LHCN-M2 (cell line): ENCODE measurements at places on chromosomes 6 and 20. TPM values are rescaled to one million over a fixed set of nuclear protein-coding genes. Genes with fewer than 3 reads are reported as not detected.

Gene TXNDC5
- total RNA-seq, result 240 and 292 TPM in 2 replicates

DNA sequence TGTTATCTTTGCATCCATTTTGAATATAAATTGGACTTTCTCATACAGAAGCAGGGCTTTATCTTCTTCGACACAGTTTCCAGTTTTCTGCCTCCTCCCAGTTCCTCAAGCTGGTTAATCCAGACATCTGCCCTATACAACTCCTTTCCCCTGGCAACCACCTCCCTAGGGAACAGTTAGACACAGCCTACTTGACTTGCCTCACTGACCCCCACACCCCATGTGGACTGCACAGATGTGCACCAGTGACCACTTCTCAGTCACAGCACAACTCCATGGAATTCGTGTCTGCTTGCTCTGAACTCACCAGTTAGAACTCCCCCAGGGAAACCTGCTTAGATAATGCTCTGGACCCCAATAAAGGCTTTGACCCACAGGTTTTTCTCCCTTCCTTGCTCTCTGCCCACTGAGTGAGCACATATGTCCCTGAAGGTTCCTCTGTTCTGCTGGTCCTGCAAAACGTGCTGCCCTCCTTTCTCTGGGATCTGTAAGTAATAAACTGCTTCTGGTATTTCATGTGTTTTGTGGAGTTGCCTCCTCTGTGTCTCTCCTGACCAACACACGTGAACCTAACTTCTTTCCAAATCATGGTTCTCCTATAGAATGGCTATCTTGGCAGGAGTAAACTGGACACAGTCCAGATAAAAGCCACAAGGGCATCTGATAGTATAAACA is 351.2 kb downstream of the CD83 start:
- DNase-seq, result peak; percentile 32

GRCh38 chr6:99178168-99178567 is 171.3 kb downstream of the FAXC start:
- no peak for DNase-seq

- no peak for DNase-seq
Observed at GRCh38 chr6:7924867-7925266, 14.3 kb upstream of the TXNDC5 start.

- no peak for DNase-seq
Observed at GRCh38 chr20:60334911-60335310, 376.7 kb downstream of the CDH26 start.

GRCh38 chr20:37071481-37071911 is 24.3 kb downstream of the RBL1 start:
- no peak for DNase-seq

DNA sequence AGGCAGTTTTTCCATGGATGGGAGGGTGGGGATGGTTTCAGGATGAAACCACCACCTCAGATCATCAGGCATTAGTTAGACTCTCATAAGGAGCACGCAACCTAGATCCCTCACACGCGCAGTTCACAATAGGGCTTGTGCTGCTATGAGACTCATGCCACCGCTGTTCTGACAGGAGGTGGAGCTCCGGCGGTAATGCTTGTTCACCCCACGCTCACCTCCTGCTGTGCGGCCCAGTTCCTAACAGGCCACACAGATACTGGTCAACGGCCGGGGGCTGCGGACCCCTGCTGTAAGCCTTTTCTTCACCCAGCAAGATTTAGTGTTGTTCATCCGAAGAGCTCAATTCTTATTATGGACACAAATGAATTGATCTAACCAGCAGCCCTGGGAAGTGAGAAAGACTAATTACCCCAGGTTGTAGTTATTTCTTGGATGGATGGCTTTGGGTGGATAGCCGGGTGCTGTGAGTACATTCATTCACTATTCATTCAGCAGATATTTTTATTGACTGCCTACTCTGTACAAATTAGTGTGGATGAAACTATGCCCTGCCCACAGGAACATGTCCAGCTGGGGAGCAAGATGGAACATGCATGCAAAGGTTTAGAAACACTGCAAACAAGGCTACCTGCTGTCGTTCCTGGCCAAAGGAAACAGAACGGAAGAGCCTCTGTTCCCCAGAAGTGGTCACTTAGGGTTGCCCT is 57.2 kb downstream of the RIOK1 start:
- no peak for DNase-seq

- DNase-seq, result no peak
Observed at GRCh38 chr20:20709887-20710286, 2.6 kb downstream of the RALGAPA2 start.

DNA sequence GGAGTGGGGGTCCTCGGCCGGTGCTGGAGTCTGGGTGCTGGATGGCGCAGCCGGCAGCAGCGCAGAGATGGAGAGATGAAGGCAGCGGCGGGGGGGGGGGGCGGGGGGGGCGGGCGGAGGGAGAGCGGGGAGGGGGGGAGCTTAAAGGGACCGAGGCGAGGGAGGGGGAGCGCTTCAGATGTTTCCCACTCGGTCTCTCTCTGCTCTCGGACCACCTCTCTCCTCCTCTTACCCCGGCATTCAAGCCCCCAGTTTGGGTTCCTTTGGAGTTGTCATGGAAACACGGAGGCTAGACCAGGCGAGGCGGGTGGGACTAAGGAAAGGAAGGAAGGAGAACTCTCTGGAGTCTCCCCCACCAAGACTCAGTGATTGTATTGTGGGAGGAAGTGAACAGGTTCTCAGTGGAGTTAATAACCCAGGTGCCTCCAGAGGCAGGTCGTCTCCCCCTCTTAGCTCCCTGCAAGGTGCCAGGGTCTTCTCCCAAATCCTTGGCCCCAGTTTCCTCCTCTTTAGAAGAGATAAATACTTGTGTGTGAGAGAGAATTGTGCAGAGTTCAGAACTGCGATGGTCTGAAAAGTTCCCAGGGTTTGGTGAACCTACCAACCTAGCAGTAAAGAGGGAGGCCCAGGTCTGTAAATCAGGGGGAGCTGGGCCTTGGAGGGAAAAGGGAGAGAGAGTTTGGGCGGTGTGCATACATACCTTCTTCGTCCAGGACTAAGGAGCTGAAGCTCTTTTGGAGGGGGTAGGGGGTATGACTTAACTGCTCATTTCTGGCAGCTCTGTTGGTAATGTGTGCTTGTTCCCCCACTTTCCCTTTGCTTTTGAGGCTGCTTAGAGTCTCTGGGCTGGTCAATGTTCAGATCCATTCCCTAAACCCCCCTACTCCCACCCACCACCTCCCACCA is at the start of gene PRRT1:
Gene PRRT1 (minus strand): TSS at position 77 of the 906 bp plus-strand sequence. CDS start 112 bp downstream, outside the sequence.
- DNase-seq, result no peak

DNA sequence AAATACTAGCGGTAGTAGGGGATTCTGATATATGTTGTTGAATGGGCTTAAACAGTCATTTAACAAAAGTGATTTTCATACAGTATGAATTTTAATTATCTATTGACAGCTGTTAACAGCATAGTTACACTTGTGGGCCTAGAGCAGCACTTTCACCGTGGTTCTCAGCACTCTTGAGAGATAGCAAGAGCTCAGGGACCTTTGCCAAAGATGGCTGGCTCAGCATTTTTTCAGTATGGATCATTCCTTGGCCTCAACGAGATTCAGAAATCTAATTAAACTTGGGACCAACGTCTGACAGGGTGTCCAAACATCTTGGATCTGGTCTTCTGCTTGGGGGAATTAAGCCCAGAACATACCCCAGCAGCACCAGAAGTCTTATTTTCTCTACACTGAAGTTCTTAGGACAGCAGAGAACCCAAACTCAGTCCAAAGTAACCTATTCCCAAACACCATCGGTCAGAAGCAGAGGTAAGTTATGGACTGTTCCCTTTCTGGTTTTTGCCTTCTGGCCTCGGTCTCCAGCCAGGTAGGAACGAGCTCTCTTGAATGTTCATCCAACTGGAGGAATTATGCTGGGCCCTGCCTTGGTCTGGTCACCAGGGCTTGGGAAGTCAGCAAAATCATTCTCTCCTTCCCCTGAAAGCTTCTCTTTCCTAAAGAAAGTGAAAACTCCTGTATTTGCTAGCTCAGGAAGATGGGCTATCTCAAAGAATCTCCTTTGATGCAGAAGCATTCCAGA is 25.7 kb downstream of the PRPH2 start:
- no peak for DNase-seq

GRCh38 chr6:10578723-10579122 is 57.6 kb downstream of the GCNT2 start:
- no peak for DNase-seq

DNA sequence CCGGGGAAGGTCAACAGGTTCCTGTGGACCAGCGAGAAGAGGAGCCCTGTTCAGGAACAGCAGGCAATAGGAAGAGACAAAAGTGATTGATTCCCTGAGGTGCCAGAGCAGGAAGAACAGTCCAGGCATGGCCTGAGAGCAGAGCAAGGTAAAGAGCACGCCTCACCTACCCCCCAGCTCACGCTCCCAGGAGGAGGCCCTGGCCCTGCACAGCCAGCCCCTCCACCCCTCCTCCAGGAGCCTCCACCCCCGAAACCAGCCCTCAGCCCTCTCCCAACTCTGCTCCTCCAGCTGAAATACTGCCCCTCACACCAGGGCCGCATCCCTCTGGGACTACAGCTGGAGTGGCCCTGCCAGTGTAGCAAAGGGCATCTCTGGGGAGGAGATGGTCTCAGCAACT is 181.9 kb upstream of the QKI start:
- no peak for DNase-seq

DNA sequence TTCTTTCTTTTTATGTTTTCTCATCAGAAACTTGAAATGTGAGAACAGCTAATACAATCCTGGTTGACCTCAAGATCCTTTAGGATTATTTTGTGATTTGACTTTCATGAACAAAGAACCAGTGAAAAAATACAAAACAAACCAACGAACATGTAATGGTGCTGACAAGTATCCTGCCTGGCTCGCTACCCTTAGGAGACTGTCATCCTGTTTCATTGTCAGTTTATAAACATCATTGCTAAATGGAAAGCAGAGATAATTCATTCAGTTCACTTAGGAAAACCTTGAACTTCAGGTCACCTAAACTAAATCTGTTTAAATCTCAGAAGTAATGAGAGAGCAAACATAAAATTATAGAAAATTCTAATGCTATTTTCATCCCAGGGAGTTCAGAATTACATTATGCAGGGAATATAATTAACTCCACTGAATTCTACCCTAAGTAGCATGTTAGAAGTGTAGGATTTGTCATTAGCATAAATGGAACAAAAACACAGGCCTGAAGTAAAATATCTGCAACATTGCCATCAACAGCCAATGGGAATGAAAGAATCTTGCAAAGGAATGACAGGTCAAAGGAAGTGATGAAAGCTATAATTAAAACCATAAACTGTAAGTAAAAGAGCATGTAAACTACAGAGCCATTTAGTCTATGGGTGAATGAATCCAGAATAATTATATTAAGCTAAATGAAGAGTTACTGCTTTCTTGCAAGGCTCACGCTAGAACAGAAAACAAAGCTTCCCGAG is 401.2 kb upstream of the MANEA start:
- no peak for DNase-seq

GRCh38 chr20:4674672-4675071 is 47.0 kb upstream of the PRND start:
- DNase-seq, result no peak
